T follicular helper cell (primary cell): ENCODE measurements at places on chromosomes 1 and 21.

- DNase-seq: no peak
Observed at GRCh38 chr1:61419657-61420056, 305.3 kb downstream of the TM2D1 start.

GRCh38 chr1:228913626-228914414, 178.5 kb downstream of the RHOU start:
- no peak for DNase-seq

- no peak for DNase-seq
Observed at GRCh38 chr1:67618285-67619018, 66.5 kb upstream of the GADD45A start.

GRCh38 chr1:34743775-34744174, 11.1 kb upstream of the GJB5 start:
- no peak for DNase-seq

DNA sequence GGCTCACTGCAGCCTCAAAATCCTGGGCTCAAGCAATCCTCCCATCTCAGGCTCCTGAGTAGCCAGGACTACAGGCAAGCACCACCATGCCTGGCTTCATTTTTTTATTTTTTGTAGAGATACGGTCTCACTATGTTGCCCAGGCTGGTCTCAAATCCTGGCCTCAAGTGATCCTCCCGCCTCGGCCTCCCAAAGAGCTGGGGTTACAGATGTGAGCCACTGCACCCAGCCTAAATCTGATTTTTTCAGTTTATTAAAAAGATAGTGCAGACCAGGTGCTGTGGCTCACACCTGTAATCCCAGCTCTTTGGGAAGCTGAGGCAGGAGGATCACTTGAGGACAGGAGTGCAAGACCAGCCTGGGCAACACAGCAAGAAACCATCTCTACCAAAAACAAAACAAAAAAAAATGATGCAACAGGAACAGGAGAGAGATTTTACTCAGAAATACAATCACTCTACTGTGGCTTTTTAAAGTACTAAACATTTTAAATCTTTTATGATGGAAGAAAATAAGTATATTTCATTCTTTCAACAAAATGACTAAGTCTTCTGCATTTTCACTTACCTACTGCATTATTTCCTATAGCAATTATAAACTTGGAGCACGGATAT, 1.9 kb downstream of the PSMG1 start:
- DNase-seq: no peak

DNA sequence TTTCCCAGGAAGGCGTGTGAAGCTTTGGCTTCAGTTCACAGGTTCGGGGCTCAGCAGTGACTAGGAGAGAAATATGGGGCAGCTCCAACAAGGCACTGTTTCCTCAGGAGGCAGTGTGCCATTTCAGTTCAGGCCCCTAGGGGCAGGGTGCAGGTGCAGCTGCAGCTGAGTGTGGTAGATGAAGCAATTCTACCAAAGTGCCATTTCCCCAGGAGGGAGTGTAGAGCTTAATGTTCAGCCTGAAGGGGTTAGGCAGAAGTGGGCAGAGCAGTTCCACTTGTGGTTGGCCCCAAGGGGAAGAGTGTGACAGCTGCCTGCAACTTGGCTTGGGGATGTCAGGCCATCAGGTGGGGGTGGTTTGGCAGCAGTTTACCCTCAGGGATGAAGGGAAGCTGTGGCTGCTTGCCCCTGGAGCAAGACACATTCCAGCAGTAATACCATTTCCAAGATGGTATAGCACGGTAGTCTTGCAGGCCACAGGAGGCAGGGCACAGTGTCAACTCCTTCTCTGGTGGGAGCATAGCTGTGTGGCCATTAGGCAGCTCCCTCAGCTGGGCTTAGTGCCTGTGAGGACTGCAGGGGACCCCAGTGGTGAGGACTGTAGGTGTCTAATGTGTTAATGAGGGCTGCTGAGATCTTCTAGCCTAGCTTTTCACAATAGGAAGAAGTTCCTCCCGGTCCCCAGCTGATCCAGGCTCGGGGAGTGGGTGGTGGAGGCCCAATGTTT, 34.7 kb downstream of the RGSL1 start:
- no peak for DNase-seq

GRCh38 chr1:58256041-58256440, 290.5 kb downstream of the OMA1 start:
- DNase-seq: no peak
